Activated naive CD8-positive, alpha-beta T cell treated with anti-CD3 and anti-CD28 coated beads for 36 hours (primary cell): ENCODE measurements at places on chromosomes 5 and 9. TPM values are rescaled to one million over a fixed set of nuclear protein-coding genes. Genes with fewer than 3 reads are reported as not detected.

The CORO2A gene
- total RNA-seq = 8.2 TPM

The NIM1K gene
- total RNA-seq = 2.1 TPM

The CACFD1 gene
- total RNA-seq = 1.4 TPM

DNA sequence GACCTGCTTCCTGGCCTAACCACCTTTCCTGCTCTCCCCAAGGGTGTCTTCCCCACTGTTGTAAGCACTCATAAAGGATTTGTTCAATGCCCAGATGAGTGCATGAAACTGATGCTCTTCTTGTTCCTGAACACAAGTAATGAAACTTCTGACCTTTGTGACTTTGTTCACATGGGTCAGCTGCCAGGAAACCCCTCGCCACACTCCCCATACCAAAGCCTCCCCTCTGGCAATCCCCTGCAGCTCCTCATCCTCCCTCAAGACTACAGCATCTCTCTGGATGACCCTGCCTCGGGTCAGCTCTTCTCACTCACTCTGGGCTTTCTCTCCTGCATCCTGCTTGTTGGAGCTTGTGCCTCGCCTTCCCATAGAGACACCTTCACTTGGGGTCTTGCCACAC lies 72.2 kb upstream of the SPTLC1 start:
- no peak for DNase-seq

GRCh38 chr9:126499911-126500599 lies 113.7 kb upstream of the LMX1B start:
- no peak for DNase-seq

- no peak for DNase-seq
These were observed 67.8 kb downstream of the IRX2 start for GRCh38 chr5:2683720-2684119.

DNA sequence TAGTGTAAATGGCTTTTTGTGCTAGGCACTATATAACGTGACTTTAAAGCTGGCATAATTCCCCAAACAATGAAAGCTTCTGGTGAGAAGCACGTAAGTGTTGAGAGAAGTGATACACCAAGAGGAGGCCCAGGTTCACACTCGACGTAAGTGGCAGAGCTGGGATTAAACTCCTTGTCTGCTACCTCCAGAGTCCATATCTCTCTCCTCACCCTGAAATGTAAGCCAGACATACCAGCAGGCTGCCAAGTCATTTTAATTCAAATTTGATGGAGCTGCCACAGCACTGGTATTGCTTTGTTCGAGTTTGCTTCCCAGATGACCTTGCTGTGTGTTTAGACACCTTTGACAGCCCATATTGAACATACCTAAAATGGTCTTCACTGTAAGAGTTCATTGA lies 319.7 kb downstream of the GLIS3 start:
- no peak for DNase-seq

DNA sequence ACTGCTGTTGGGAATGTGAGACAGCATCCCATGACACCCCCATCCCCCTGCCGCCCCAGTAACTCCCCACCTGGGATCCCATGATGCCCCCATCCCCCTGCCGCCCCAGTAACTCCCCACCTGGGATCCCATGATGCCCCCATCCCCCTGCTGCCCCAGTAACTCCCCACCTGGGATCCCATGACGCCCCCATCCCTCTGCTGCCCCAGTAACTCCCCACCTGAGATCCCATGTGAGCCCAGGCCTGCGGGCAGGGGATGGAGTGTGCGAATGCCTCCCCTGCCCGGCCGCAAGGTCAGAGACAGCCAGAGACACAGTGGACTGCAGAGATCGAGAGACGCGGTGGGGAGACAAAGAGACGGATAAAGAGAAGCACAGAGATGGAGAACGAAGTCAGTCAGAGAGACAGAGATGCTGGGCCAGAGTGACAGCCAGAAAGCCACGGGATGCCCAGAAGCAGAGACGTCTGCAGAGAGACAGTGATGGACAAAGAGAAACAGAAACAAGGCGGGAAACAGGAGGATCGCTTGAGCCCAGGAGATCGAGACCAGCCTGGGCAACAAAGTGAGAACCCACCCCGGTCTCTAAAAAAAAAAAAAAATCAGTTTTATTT lies 992 bp downstream of the SH2D3C start:
- no peak for DNase-seq

DNA sequence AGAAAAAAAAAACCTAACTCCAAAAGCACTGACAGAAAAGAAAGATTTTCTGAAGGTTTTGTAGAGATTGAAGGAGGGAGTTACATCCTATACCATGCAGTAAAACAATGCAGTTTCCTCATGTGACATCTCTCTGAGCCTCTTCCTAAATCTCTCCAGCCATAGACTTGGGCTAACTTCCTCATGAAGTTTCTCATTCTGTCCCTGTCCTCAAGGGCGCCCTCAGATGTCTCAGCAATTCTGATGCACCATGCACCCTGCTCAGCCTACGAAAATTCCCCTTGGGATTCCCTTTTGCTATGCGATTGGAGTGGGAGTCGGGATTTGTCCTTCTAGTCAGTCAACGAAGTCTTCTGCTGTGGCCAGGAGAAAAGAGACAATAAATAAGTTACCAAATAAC lies 68.9 kb downstream of the FAT2 start:
- no peak for DNase-seq

GRCh38 chr9:34430843-34431437 lies 27.4 kb downstream of the FAM219A start:
- no peak for DNase-seq

DNA sequence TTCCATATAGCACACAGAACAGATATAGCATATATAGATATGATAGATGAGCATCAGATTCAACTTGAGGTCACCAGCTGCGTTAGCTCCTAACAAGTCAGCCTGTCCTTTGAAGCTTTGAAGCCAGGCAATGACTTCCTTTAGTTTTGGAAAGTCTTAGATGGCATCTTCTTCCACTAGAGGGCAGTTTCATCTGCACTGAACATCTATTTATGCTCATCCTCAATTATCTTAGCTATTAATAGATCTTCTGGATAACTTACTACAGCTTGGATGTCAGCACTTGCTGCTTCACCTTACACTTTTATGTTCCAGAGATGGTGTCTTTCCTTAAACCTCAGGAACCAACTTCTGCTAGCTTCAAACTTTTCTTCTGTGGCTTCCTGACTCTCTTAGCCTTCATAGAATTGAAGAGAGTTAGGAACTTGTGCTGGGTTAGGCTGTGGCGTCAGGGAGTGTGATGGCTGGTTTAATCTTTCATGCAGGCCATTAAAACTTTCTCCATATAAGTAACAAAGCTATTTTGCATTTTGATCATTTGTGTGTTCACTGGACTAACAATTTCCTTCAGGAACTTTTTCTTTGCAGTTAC lies 1401.4 kb downstream of the EFNA5 start:
- no peak for DNase-seq

- peak; percentile 66 for DNase-seq
These were observed 21.7 kb upstream of the NSD1 start for GRCh38 chr5:177111720-177112394.

- DNase-seq = no peak
These were observed 597.4 kb upstream of the PTGER4 start for GRCh38 chr5:40082313-40082712.

DNA sequence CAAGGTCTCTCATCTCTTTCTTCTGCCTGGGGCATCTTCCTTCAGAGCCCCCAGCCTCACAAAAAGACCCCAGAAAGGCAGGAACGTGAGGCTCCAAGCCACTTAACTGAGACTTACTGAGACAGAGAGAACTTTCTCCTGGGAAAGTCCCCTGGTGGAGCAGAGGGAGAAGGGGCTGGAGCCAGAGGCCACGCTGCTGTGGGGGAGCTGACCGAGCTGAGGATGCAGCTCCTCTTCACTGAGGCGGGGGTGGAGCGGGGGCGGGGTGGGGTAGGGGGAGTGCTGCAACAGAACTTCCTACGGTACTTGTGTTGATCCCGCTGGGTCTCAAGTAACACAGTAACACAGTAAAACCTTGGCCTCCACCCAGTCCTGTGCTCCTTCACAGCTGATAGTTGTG lies 204.0 kb downstream of the FSTL4 start:
- no peak for DNase-seq

DNA sequence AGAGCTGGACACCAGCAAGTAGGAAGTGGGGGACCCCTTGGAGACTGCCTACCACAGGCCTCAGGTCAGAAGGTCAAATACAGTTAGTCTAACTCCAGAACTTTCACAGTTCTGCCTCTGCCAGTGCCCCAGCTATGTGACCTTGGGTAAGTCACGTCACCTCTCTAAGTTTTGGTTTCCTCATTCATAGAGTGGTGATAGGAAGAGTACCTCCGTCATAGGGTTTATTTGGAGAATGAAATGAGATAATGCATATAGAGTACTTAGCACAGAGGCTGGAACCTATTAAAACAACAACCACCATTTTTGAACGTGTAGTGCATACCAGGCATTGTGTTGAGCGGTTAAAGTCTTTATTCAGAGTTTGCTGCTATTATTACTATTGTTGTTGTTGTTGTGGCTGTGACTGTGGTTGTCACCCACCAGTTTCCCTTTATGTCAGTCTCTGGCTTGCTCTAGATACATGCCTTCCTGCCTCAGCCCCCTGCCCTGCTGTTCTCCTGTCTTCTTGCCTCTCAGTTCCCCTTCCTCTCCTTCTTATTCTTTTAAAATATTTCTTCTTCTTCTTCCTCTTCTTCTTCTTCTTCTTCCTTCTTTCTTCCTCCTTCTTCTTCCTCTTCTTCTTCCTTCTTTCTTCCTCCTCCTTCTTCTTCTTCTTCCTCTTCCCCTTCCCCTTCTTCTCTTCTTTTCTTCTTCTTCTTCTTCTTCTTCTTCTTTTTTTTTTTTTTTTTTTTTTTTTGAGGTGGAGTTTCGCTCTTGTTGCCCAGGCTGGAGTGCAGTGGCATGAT lies 67.8 kb downstream of the RALGPS1 start:
- DNase-seq = no peak

GRCh38 chr5:142353071-142353472 lies 28.3 kb upstream of the SPRY4 start:
- DNase-seq = no peak

- DNase-seq = no peak
These were observed 66.1 kb downstream of the DCP2 start for GRCh38 chr5:113042491-113043243.

DNA sequence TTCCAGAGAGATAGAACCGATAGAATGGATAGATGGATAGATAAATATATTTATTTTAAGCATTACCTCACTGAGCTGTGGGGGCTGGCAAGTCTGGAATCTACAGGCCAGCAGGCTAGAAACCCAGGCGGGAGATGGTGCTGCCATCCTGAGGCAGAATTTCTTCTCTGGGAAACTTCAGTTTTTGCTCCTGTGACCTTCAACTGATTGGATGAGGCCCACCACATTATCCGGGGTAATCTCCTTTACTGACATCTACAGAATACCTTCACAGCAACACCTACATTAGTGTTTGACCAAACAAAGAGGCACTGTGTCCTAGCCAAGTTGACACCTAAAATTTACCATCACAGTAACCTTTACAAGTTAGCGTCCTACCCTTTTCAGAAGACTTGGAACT lies 29.2 kb upstream of the TENT4A start:
- DNase-seq = no peak

GRCh38 chr5:110250355-110250754 lies 476.1 kb downstream of the TMEM232 start:
- no peak for DNase-seq

- DNase-seq = no peak
These were observed 80.4 kb downstream of the LRSAM1 start for GRCh38 chr9:127531676-127532075.

GRCh38 chr9:130446101-130446861 lies 1.5 kb downstream of the ASS1 start:
- DNase-seq = no peak
